ENCODE measurements at places on chromosomes 7 and 10.

GRCh38 chr10:77248104-77248790 is 389.4 kb downstream of the KCNMA1 start:
- DNase-seq = no peak

GRCh38 chr7:101258243-101258731 is 13.4 kb upstream of the FIS1 start:
- DNase-seq = no peak

GRCh38 chr10:42972946-42973345 is 103.9 kb upstream of the RET start:
- no peak for DNase-seq

GRCh38 chr10:35463878-35464277 is 127.6 kb downstream of the CCNY start:
- DNase-seq = no peak

DNA sequence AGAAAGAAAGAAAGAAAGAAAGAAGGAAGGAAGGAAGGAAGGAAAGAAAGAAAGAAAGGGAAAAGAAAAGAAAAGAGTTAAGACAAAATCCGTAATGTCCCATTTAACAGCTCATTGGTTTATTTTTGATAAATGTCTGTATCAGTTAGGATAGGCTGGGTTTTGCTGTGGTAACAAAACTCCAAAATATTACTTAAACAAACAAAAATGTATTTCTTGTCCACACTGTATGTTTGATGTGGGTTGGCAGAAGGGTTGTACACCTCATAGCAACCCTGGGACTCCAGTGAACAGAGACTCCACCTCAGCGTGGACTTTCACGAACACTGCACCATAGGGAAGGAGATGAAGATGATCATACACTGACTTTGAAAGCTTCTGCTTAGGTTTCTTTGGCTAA is 59.6 kb downstream of the PPP1R3C start:
- no peak for DNase-seq

GRCh38 chr7:67659091-67659490 is 662.5 kb downstream of the TYW1 start:
- no peak for DNase-seq

All from substantia nigra (tissue), 51 donors.